ENCODE measurements at places on chromosomes 12 and 14.

DNA sequence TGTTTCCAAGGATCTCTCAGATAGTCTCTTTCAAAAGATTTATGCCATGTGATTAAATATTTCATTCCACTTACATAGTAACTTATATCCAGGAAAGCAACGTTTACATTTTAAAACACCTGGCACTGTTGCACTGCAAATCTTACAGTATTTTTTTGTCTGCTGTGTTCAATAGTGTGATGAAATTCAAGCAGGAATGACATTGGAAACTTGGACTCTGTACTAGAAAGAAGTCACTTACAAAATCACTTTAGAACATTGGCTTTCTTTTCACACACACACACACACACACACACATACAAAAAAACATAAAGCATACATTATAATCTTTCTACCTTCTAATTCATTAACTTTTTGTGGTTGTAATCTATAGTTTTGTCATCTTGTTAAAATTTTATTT, 66.2 kb upstream of the USP15 start:
- no peak for DNase-seq

DNA sequence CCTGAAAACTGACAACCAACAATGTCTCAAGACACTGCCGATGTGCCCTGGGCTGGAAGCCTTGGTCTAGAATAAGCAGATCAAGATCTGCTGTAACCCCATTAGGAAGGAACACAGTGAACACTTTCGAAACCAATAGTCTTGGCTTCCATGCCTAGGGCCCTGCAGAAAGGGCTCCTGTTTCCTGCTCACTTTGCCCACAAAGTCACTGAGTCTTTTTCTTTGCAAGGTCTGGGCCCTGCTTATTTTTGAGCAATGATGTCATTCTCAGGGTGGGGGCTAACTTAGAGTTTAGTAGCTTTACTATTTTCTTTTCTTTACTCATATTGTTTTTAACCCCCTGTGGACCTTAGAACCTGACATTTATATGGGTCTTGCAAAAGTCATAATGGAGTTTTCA, 704.2 kb upstream of the TMEM132C start:
- no peak for DNase-seq

- no peak for DNase-seq
Measured at GRCh38 chr12:39071611-39072010, 166.2 kb upstream of the CPNE8 start.

- DNase-seq: no peak
Measured at GRCh38 chr14:74562515-74563232, 49.4 kb downstream of the LTBP2 start.

GRCh38 chr14:22844221-22845102, 8.1 kb downstream of the MMP14 start:
- no peak for DNase-seq

- DNase-seq: no peak
Measured at GRCh38 chr12:123142921-123143735, 7.8 kb downstream of the PITPNM2 start.

DNA sequence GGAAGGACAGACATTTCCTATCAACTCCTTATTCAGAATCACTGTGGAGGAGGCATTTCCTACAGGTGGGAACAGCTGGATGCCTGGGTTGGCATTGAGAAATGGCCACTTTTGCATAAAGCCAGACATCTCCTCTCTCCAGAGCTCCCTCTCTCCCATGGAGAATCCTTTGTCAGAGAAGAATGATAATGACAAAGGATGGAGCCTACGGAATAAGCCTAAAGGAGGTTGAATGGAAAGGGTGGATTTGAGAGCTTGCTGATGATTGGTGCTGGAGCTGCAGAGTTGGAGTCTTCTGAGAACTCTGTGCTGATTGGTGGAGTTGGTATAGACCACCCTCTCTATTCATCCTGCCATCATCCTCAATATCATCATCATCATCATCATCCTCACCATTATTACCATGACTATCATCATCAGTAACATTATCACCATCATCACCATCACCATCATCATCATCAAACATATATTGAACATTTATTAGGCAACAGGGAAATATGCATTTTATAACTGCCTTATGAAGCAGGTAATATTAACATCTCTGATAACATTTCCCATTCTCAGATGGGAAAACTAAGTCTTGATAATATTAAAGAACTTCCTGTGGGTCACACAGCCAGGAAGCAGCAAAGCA, 89.2 kb upstream of the HSPB8 start:
- DNase-seq: no peak

DNA sequence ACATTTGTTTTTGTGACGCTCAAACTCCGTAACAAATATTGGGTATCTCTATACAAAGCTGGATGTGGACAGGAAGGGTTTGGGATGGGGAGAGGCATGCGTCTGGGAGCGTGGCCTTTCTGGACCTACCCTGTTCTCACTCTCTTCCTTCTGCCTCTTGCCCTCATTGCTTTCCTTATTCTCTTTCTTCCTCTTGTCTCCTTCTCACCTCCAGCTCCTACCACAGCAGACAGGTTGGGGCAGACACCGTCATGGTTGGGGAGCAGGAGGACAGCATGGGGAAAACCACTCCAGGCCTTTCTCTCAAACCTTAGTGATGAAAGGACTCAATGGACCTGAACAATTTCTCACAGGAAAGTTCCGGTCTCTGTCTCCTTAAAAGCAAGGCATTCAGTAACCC, 465.3 kb downstream of the RAD51B start:
- no peak for DNase-seq

GRCh38 chr14:40784860-40785259, 821.8 kb upstream of the LRFN5 start:
- DNase-seq: no peak

DNA sequence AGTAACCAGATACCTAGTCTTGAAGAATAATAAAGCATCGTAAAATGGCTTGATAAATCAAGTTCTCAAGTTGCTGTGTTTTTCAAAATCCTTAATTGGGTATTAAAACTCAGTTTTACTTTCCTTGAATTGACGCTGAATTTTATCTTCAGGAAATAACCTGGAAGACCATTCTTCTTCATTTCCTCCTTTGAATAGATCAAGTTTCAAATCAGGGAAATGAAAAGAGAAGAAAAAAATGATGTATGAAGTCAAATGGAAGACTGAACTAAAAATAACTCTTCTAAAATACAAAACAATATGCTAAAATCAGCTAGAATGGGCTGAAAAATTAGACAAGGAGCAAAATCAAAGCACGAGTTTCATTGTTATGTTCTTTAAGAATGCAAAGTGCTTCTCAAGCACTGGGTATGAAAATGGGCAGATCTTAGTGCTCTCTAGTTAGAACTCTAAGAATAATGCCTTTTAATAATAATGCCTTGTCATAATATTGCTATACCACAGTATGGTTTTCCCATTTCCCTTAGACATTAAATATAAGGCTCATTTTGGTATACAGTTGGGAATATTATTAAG, 54.6 kb upstream of the CLEC14A start:
- no peak for DNase-seq
